ENCODE measurements at places on chromosomes 3 and 15.

DNA sequence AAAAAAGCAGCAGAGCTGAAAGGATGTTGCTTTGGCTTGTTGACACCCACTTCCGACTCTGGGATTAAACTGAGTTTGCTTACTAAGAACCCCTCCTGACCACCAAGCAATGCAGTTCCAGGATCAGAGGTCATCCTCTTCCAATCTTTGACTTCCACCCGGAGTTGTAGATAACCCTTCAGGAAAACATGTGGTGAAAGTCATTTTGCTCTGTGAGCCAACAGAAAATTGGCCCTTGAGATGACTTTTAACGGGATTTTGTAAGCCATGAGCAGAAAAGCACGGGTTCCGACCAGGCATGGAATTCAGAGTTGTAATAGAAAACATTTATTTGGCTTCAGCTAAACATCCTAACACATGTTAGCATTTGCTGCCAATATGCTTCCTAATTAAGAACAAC is 171.6 kb upstream of the NR2F2 start:
- no peak for DNase-seq

DNA sequence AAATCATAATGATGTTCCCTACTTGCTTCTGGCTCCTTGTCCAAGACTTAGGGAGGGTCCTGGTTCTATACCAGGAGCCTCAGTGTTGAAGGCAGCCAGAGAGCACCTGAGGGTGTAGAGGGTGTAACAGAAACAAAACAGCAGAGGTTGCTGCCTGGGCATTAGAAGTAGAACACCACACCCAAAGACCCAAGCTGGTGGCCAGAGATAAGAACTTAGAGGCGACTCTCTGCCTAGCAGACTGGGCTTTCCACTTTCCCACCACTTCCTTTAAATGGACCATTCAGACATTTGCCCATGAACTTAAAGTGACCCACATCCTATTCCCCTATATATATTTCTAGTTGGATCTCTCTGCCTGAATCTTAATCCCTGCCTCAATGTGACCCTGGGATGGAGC is 189.8 kb downstream of the KLF13 start:
- DNase-seq: no peak

DNA sequence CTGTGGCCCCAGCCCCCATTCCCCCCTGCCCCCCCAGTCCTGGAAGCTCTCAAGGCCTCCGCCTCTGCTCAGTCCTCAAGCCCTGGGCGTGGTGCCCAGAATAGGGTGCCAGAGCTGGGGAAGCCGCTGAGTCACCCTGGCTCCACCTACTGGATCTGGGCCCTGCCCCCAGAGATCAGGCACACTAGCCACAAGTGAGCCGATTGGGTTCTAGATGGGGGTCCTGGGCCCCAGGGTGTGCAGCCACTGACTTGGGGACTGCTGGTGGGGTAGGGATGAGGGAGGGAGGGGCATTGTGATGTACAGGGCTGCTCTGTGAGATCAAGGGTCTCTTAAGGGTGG is 5.7 kb downstream of the EIF4G1 start:
- DNase-seq: no peak

GRCh38 chr3:71304684-71305083 is 278.8 kb downstream of the FOXP1 start:
- no peak for DNase-seq

DNA sequence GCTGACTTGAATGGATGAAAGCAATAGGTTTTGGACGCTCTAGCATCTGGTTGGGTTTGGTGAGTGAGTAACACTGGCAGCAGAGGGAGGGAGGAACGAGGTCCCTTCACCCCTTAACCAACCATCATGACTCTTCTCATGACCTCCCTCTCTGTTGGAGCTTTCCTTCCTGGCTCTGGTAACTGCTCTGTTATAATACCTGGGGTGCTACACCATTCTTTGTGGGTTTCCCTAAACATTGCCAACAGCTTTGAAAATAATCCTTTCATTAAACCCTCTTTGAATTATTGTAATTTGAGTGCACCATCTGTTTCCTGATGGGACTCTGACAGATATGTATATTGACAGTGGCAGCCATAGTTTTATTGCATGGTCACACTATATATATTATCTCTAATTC is 146.2 kb upstream of the PTPRG start:
- DNase-seq: no peak

GRCh38 chr15:55786341-55786740 is 43.4 kb upstream of the PRTG start:
- DNase-seq: no peak

GRCh38 chr3:44643024-44643423 is 5.5 kb upstream of the ZNF35 start:
- no peak for DNase-seq

DNA sequence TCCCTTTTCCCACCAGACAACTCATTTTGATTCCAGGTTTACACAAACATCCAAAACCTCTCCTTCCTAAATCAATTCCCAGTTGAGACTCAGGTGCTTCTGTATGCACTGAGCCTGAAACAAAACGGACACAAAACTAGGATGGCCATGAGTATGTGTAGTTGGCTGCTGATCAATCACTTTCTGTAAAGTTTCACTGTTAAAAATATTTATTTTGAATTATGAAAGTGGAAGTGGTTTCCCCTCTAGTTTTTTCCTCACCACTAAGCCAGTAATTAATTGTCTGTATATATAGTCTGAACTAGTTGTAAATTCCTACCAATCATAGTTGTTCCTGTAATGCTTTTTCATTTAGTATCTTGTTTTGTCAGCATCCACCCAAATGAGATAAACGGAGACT is 51.7 kb upstream of the TSPAN3 start:
- peak; percentile 16 for DNase-seq

DNA sequence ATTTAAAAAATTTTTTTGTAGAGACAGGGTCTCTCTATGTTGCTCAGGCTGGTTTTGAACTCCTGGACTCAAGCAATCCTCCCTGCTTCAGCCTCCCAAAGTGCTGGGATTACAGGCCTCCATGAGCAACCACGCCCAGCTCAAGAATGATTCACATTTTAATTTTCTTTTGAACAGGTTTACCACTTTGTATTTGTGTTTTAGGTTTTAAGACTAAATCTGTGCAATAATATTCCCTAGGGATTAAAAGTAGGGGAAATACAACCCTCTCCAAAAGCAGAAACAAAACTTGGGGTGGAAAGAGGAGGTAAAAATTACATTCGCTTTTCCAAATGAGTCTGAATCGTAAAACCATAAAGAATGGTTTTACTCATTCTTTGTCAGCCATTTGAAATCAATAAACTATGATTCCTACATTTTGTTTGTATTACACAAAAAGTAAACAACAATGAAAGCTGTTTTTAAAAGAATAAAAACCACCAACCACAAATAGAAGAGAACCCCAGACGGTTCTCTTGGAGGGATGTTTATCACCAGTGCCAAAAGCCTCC is 37.8 kb downstream of the SLC24A1 start:
- no peak for DNase-seq

DNA sequence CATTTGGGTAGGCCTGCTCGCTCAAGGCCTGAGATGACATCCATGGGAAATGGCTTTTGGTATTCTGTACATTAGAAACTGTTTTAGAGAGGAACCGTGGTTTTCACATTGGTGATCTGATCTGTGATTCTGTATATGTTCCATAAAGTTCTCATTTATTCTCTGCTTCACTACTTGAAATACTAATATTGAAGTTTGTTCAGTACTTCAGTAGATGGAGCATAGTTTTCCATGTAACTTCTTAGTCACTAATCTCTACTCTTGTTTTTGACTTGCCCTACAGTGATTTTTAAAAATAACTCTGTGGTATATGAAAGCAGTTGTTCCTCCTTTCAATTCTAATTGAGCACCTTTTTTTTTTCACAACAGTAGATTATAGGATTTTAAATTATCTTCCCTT is 66.5 kb downstream of the MBNL1 start:
- DNase-seq: no peak

- DNase-seq: no peak
These were observed 11.4 kb upstream of the PEX5L start for GRCh38 chr3:180048103-180048502.

DNA sequence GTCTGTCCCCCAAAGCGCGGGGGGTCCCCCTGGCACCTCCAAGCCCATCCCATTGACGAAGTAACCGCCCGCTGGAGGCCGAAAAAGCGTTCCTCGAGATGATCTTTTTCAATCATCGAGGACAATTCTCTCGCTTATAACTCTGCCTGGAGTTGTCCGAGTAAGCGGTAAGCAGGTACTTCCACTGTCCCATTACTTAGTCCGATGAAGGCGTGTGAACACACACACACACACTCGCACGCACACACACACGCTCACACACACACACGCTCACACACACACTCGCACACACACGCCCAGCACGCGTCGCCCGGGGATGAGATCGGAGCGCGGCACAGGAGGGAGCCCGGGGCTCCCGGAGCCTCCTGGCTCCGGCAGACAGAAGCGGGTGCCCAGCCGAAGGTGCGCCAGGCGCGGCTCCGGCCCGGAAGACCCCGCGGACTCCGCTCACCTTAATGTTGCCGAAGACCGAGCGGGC is 430 bp downstream of the SLCO2A1 start:
- DNase-seq: no peak

- DNase-seq: no peak
These were observed 74.2 kb upstream of the BHLHE40 start for GRCh38 chr3:4904811-4905695.

GRCh38 chr3:64120876-64121275 is 97.6 kb upstream of the PSMD6 start:
- DNase-seq: no peak

DNA sequence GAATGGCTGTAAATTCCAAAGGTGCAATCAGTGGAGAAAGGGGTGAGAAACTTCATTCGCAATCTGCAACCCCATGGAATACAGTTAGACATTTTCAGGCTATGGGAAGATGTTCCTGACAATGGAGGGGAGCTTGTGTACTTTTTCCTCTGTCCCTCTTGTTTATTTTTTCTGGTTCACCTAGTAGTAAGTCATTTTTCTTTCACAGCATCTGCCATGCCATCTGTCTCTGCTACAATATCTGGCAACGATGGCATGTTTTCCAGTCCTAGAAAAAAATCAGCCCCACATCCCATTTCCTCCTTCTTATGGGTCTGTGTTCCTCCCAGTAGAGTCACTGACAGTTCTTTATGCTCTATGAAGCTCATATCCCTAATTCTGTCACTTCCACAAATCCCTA is 76.0 kb downstream of the SSR3 start:
- DNase-seq: no peak

GRCh38 chr3:4162096-4162495 is 141.1 kb upstream of the SETMAR start:
- no peak for DNase-seq

DNA sequence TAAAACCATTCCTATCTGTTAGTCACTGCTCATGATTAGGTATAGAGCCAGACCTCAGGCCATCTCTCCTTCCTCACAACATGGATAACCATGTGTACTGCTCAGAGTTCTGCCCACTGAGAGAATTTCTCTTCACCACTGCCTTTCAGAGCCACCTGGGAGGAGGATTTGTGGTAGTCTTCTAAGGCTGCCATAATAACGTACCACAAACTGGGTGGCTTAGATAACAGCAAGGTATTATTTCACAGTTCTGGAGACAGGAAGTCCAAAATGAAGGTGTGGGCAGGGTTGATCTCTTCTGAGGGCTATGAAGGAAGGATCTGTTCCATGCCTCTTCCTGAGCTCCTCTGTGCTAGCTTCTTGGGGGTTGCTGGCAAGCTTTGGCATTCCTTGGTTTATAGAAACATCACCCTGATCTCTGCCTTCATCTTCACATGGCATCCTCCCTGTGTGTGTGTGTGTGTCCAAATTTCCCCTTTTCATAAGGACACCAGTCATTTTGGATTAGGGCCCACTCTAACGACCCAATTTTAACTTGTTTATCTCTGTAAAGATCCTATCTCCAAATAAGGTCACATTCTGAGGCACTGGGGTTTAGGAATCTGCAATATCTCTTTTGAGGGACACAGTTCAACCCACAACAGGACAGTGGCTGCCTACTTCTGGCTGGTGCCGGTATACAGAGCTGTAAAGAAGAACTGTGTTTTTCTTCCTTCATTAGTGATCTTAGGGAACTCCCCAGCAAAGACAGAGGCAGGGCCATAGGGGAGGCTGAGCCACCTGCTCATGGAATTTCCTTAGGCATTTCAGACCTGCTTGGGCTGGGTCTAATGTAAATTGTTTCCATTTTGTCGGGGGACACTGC is 42.1 kb upstream of the NOX5 start:
- no peak for DNase-seq

DNA sequence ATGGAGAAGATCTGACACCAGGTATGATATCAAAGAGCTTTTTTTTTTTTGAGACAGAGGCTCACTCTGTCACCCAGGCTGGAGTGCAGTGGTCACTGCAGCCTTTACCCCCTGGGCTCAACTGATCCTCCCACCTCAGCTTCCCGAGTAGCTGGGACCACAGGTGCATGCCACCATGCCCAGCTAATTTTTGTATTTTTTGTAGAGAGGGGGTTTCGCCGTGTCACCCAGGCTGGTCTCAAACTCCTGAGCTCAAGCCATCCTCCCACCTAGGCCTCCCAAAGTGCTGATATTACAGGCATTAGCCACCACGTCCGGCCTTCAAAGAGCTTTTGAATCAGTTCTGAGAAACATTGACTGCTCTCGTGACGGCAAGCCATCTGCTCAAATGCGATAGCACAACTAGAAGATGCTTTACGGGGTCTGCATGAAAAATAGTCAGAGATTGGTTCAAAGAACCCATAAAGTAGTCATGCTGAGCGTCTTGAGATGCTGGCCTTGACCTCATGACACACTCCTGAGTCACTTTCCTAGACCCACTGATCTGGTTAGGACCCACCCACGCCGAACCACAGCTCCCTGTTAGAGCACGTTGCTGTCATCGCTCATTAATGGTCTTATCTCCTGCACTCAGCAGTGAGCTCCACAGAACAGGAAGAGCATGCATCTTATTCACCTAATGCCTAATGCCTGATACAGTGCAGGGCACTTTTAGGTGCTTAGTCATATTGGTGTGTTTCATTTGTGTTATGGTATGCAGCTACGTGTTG is 57.0 kb upstream of the NR2F2 start:
- DNase-seq: peak; percentile 18

- DNase-seq: no peak
These were observed 54.1 kb downstream of the TRPC1 start for GRCh38 chr3:142777927-142778326.

DNA sequence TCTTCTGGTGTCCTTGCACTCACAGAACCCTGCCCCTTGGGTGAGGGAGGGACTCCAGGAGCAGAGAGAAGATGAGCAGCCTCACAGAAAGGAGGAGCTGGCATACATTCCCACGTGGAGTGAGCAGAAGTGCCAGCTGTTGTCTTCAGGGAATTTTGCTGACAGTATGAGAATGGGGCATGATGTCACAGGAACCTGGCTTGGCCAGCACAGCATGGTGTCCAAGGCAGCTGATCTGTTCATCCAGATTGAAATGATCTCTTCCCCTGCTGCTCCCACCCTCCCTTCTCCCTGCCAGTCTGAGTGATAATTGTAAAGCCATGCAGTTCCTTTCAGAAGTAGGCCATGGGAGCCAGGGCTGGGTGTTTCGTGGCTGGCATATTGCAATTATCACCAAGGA is 53.3 kb downstream of the GJD2 start:
- no peak for DNase-seq

DNA sequence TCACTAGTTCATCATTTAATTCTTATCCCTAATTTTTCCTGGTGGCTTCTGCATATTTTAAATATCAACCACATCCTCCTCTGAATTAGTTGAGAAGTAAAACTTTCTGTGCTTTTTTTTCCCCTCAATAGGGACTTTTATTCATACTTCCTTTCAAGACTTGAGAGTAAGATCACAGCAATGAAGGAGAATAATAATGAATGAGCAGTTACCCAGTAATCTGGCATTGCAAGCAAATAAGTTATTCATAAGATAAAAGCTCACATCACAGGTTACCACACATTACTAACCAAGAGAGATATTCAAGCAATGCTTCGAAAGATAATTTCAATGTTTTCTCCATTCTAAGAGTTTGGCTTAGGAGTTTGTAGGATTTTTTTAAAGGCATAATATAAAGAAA is 50.3 kb downstream of the BTLA start:
- no peak for DNase-seq

GRCh38 chr15:27532358-27532757 is 561.4 kb downstream of the GABRG3 start:
- DNase-seq: no peak

All from GM06990 (cell line).